ENCODE measurements at places on chromosomes 11 and 22. TPM values are rescaled to one million over a fixed set of nuclear protein-coding genes. Genes with fewer than 3 reads are reported as not detected.

Gene EML3
- polyA plus RNA-seq: 68.1 TPM

Gene HOATZ
- not detected for polyA plus RNA-seq

Gene XKR3
- polyA plus RNA-seq: not detected

- no peaks in the 10 kb centered on the region for H3K36me3 ChIP-seq
- H3K4me3 ChIP-seq: no peak overlapping the region
- H3K27ac ChIP-seq: no peak overlapping the region
- no peaks in the 10 kb centered on the region for H3K4me1 ChIP-seq
- no peak for DNase-seq
Observed at GRCh38 chr11:83436855-83437254, 150.7 kb upstream of the CCDC90B start.

DNA sequence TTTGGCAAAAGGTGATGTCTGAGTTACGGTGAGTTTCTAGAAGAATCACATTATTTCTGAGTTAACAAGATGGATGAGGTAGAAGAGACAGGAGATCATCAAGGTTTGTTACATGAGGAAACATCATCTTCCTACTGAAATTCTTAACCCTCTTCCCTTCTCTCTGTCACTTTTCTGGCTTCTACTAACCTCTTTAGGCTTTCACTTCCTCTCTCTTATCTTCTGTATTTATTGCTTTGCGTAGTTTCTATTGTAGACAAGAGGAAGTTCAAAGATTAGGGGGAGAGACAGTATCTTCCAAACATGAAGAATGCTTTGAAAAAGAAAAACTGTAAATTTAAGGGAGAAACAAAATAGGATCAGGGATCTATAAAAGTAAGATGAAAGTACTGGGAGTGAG lies 75.4 kb downstream of the TRPC6 start:
- H3K27me3 ChIP-seq: no peaks in the 10 kb centered on the region
- H3K4me3 ChIP-seq: no peak overlapping the region
- no peaks in the 10 kb centered on the region for H3K4me1 ChIP-seq
- no peak overlapping the region for H3K27ac ChIP-seq

DNA sequence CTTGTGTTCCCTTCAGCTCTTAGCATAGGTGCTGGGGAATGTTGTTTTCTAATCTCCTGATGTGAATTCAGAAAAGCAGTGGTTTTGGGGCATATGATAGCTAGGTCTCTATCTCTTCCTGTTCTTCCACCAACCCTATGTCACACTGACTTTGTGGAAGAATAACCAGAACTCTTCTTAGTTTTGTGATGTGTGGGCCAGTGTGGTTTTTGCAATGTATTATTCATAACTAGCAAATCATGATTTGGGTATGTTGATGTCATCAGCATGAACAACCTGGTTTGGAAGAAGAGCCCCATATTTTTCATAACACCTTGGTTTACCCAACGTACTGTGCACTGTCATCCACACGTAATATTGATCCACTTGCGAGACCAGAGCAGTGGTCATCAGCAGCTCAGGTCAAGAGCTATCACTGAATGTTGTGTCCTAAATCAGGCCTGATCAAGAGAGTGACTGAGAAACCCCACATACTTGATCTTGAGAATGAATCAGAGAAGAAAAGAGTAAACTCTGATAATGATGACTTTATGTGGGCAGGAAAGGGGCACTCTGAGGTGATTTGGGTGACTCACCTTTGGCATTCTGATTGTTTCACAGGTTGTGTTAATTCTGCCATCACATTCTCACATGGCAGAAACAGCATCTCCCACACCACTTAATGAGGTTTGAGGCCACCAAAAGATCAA lies 19.4 kb upstream of the MS4A6E start:
- H3K4me1 ChIP-seq: no peaks in the 10 kb centered on the region
- no peak overlapping the region for H3K4me3 ChIP-seq
- no peak overlapping the region for H3K27ac ChIP-seq
- no peak for DNase-seq
- H3K27me3 ChIP-seq: no peaks in the 10 kb centered on the region
- H3K36me3 ChIP-seq: no peaks in the 10 kb centered on the region
